ENCODE measurements at places on chromosomes 7 and 10.

DNA sequence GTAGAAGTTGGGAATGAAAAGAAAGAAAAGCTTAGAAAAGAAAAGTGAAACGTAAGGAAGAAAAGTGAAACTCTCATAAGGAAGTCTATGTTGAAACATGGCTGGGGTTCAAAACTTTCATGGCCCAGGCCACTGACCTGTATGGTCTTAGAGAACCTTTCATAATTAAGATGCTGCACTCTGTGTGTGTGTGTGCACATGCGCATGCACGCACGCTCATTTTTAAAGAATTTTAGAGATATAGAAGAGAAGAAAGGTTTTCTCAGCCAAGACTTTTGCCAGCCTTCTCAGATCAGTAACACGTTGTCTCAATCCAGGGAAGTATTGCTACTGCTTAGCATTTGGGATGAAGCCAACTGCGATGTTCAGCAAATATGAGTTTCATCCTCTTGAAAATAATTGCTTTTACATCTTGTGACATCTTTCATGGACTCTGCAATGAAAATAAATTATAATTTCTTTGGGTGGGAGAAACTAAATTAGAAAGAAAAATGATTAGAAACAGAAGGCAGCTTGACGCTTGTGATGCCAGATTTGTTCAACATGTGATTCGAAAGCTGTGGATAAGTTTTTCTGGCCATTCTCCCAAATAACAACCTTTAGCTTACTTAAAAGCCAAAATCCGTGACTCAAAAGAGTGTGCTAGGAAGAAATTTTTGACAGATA, 16.2 kb upstream of the SLC26A4 start:
- DNase-seq = no peak

GRCh38 chr10:88415533-88416130, 167.5 kb downstream of the RNLS start:
- DNase-seq = no peak

DNA sequence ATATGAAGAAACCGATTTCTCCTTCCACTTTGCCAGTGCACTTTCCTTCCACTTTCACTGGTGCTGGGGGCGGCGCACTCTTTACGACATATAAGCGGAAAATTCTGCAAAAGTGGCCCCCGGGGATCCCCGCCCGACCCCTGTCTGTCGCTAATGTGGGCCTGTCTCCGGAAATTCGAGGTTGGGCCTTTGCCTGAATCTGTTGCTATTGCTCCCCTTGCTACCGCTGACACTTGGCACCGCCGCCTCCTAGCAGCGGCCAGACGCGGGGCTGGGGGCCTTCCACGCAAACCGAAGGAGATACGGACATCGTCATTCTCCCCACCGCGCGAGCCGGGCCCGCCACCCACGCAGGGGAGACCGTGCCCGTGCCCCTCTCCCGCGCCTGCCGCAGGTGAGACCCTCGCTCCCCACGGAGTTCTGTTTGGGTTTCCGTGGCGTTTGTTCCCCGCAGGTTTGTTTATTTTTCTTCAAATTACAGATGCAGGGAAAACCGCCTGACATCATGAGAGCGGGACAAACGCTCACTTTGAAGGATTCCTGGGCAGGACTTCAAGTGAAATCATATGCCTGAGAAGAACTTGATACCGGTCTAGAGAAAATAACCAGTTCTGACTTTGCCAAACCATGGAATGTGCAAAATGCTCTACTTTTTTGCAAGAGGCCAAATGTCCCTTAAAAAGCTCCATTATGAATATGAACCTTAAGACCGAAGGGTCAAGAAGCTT, 5.0 kb downstream of the TWIST1 start:
- no peak for DNase-seq

- DNase-seq = no peak
Observed at GRCh38 chr7:28061824-28062196, 118.8 kb downstream of the JAZF1 start.

- no peak for DNase-seq
Observed at GRCh38 chr10:49508249-49508648, 30.7 kb downstream of the ERCC6 start.

- DNase-seq = no peak
Observed at GRCh38 chr10:21953585-21954057, 49.9 kb downstream of the DNAJC1 start.

- no peak for DNase-seq
Observed at GRCh38 chr10:128046953-128047290, 79.3 kb downstream of the MKI67 start.

GRCh38 chr10:21340331-21340730, 185.2 kb downstream of the SKIDA1 start:
- no peak for DNase-seq

- DNase-seq = peak; percentile 95
Observed at GRCh38 chr10:100433253-100434240, 29.3 kb upstream of the WNT8B start.

- no peak for DNase-seq
Observed at GRCh38 chr7:45129906-45130305, 18.4 kb upstream of the TBRG4 start.

DNA sequence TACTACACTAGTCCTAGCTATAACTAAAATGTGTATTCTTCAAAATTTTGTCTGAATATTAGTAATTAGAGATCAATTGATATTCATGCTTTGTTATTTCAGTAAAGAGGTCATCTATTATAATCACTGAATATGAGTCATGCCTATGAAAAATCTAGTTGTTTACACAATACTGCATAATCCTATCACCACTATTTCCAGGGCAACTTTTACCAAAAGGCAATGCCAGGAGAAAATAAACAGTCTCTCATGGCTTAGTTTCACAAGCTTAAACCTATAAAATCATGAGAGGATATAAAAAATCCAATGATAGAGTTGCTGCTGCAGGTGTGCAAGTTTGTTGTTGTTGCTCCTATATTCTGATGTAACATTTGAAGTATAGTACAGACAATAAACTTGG, 149.9 kb upstream of the COL1A2 start:
- DNase-seq = no peak

GRCh38 chr7:18849130-18849529, 268.3 kb downstream of the TWIST1 start:
- DNase-seq = no peak

DNA sequence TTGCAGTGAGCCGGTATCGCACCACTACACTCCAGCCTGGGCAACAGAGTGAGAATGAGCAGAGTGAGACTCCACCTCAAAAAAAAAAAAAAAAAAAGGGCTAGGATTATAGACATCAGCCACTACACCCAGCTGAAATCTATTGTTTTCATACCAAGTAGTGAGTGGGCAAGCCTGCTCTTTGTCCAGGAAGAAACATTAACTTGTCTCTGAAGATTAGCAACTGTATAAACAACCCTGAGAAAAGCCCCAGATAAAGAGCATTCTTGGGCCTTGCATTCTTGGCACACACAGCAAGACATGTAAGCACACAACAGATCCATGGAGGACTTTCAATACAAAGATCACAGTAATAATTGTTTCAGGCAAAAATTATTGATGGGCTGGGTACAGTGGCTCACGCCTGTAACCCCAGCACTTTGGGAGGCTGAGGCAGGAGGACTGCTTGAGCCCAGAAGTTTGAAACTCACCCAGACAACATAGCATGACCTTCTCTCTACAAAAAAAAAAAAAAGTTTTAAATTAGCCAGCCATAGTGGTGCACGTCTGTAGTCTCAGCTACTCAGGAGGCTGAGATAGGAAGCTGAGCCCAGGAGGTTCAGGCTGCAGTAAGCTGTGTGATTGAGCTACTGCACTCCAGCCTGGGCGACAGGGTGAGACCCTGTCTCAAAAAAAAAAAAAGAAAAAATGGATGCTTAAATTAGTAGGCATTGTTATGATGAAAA, 4.4 kb downstream of the PSPH start:
- no peak for DNase-seq

DNA sequence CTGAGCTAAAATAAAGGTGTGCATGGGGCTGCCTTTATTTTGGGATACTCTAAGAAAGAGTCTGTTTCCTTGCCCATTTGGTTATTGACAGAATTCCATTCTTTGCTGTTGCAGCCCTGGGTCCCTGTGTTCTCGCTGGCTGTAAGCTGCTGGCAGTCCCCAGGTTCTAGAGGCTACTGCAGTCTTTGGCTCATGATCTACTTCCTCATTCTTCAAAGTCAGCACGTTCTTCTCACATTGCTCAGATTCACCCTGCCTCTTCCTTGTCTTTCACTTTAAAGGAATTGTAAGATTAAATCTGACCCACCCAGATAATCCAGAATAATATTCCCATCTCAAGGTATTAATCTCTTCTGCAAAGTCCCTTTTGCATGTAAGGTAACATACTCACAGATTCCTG, 620.3 kb downstream of the CCSER2 start:
- no peak for DNase-seq

- no peak for DNase-seq
Observed at GRCh38 chr10:37535459-37536246, 321.8 kb downstream of the ZNF248 start.

DNA sequence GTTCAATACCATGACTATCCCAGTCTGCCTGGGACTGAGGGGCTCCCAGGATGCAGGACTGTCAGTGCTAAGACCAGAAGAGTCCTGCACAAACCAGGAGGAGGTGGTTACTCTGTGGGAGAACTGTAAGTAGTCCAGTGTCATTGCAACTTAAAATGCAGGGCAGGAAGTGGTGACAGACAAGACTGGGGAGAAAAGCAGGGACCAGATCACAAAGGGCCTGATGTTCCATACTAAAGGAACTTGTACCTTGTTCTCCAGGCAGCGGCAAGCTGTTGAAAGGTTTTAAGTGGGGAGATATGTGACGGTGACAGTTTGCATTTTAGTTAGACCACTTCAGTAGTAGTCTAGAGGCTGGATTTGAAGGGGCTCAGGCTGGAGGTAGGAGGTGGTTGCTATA, 65.8 kb upstream of the GLCCI1 start:
- DNase-seq = no peak
